ENCODE measurements at places on chromosomes 12 and 14.

- no peak for DNase-seq
These were observed 163.5 kb downstream of the DIO2 start for GRCh38 chr14:80047761-80048160.

DNA sequence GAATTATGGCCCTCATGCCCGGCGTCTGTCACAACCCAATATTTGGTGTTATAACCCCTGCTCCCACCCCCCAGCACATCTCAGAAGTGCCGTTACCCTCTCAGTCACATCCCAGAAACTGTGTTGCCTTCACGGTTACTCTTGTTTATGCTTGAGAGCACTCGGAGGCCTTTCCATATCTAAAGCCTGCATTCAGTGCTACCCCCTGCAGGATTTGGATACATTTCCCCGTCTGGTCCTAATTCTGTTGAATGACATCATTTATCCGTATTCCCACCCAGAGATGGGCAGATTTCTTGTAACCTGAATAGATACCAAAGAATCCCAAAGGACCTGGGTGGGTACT is 19.1 kb upstream of the FOS start:
- DNase-seq = no peak

GRCh38 chr12:57133916-57134315 is 5.6 kb downstream of the LRP1 start:
- no peak for DNase-seq

DNA sequence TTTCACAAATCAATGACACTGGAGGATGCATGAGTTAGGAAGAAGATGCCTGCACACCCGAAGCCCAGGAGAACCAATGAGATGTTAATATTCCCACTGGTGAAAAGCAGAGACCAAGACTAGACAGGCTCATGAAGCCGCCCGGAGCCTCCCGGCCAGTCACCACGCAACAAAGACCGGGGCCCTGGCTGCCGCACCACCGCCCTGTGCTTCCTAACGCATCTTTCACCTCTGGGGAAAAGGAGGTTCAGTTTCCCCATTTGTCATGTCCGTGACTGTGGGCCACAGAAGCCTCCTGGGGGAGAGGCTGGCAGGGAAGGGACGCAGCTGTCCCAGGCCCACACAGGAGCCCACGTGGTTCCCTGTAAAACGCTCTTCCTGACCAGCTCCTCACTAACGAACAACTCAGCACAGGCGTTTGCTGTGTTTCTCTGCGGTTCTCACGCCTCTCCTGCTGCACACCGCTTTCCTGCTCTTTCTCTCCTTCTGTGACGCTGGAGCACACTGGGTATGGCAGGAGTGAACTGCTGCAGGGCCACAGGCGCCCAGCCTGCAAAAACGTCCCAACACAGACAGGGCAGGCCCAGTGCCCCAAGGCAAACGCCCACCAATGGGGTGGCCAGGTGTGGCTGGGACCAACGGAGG is 10.8 kb downstream of the RIMBP2 start:
- no peak for DNase-seq

DNA sequence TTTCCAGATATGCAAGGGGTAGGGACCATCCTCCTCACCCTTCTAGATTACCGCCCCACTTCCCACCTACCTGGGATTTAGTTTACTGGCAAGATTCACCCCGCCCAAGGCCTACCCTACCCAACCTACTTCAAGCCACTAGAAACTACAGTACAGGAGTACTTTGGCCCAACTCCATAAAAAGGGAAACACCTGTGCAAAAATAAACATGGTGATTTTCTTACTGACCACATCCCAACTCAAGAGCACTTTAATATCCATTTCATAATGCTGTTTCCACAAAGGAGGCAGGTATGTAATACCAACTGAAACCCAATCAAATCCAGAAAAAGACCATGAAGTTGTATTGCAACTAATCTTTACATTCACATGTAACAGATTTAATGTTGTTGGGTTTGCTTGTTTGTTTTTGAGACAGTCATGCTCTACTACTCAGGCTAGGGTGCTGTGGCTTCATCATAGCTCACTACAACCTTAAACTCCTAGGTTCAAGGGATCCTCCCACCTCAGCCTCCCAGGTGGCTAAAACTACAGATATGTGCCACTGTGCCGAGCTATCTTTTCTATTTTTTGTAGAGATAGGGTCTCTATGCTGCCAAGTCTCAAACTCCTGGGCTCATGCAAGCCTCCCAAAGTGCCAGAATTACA is 41.7 kb upstream of the RAP1B start:
- no peak for DNase-seq

GRCh38 chr12:110853836-110854235 is 7.0 kb downstream of the CCDC63 start:
- DNase-seq = no peak

DNA sequence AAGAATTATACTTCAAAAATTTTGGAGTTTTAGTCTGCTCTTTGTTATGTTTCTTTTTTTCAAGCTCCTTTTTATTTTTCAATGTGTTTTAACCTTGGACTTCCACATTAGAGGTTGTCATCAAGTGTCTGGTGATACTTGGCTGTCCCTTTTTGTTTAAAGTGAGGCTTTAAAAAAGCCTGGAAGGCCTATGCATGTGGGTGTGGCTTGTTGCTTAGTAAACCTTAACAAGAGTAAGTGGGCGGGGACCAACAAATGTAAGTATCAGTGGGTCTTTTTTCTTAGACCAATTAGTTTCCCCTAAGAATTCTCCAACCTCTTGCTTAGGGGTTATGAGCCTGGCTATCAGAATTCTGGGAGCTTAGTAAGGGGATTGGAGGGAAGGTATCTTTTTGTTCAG is 26.4 kb downstream of the HCFC2 start:
- DNase-seq = no peak

DNA sequence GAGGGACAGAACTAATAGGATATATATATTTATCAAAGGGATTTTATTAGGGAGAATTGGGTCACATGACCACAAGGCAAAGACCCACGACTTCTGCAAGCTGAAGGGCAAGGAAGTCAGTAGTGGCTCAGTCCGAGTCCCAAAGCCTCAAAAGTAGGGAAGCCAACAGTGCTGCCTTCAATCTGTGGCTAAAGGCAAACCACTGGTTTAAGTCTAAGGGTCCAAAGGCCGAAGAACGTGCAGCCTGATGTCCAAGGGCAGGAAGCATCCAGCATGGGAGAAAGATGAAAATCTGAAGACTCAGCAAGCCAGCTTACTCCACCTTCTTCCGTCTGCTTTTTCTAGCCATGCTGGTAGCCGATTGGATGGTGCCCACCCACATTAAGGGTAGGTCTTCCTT is 157.9 kb upstream of the CRY1 start:
- DNase-seq = no peak

- DNase-seq = no peak
These were observed 47.3 kb downstream of the KDM2B start for GRCh38 chr12:121533394-121534090.

Data from GM10248 (cell line).